ENCODE measurements at places on chromosomes 5 and 9.

DNA sequence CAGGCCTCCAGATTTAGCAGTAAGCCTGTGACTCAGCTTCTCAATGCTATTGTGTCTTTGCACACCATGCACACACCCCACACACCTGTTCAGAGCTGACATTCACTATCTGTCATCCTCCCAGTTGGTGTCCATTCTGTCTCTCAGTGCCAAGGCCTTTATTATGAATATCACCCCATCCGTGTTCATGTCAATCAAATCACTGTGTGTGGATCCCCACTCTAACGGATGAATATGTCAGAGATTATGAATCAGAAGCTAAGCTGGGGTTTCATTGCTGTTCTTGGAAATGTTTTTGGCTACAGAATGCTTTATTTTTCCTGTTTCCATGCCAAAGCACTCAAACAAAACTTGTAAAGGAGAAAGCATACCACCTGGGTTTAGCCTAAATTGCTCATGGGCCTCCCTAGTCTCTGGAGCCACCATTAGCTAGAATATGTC lies 9.4 kb upstream of the MAMDC2 start:
- no peak for DNase-seq

- DNase-seq = no peak
Measured at GRCh38 chr9:91195372-91196012, 166.2 kb downstream of the AUH start.

DNA sequence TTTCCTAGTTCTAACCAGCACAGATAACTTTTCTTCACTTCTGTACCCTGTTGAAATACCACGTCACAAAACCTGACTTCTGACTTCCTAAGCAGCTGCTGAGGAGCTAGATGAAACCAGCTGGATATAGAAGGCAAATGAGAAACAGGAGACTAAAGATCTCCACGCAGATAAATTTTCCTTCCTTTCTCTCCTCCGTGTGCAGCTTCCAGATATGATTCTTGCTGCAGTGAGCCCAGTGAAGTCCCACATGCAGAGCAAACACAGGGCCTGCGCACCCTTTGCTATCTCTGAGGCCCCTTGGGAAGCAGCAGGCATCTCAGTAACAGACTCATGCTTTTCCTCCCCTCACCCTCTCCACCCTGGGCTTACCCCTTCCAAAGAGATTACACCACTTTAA lies 1638.3 kb downstream of the MAT2B start:
- no peak for DNase-seq

DNA sequence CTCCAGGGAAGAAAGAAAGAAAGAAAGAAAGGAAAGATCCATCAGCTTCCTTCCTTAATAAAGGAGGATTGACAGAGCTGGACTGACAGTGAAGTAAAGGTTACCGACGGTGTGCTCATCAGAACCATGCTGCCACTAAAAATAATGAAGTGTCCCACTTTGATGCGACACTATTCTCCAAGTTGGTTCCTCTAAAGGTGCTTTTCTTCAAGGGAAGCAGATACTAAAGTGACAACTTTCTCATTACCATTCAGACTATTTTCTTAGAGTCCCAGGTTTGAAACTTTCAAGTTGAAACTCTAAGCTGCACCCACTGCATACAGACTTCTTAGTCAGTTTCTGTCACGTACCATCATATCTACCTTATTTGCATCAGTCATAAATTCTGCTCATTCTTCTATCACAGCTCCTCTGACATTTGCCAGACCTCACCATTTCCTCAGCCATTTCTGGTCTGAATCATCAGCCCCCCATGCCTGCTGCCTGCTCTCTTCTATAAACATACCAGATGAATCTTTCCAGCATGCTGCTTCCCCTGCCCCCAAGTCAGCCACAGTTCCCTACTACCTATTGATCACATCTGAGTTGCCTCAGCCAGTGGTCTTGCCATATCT lies 177.6 kb downstream of the DEPDC1B start:
- DNase-seq = no peak

- DNase-seq = no peak
Measured at GRCh38 chr9:132651259-132651658, 18.5 kb downstream of the DDX31 start.
